ENCODE measurements at places on chromosomes 2 and 18.

DNA sequence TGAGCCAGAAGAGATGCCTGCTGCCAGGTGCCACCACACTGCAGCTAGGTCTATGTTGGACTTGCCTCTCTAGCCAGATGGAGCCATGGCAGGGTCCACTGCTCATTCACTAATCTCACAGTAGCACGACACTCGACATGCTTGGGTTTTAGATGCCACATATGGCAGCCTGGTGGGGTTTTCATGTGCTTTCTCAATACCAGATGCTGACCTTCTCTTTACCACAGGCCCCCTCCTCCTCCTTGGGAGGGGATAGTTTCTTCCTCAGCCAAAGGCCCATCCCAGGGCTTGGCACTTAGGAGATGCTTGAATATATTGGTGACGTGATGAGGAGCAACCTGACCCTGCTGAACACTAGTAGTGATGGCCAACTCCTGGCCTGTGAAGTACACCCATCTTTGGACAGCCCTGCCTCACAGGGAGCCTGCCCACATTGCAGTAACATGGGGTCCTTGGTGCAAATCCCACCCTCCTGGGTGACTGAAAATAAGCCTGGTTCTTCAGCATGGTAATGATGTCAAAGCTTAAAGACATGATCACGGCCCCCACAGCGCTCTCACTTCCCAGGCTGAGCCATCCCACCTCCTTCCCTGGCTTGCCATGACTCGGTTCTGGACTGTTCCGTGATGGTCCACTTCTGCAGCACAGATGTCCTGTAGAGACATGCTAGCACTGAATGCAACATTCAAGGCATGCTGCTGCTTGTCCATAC lies 227.5 kb downstream of the SH3RF3 start:
- DNase-seq = no peak

DNA sequence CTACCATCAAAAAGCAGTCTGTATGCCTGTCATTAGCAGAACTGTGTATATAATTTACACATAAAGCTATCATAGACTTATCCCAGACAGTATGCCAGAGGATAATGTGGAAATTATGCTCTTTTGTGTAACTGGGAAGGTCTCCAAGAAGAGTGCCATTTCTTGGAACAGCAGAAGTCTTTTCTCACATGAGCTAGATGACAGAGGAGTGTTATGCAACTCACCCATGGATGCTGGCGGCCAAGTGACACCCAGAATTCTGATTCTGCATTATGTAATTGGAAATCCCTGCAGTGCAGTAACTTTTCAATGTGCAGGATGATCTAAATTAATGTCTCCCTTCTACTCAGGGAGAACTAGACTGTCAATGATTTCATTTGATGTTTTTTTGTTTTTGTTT lies 160.0 kb downstream of the UBE2E3 start:
- DNase-seq = no peak

DNA sequence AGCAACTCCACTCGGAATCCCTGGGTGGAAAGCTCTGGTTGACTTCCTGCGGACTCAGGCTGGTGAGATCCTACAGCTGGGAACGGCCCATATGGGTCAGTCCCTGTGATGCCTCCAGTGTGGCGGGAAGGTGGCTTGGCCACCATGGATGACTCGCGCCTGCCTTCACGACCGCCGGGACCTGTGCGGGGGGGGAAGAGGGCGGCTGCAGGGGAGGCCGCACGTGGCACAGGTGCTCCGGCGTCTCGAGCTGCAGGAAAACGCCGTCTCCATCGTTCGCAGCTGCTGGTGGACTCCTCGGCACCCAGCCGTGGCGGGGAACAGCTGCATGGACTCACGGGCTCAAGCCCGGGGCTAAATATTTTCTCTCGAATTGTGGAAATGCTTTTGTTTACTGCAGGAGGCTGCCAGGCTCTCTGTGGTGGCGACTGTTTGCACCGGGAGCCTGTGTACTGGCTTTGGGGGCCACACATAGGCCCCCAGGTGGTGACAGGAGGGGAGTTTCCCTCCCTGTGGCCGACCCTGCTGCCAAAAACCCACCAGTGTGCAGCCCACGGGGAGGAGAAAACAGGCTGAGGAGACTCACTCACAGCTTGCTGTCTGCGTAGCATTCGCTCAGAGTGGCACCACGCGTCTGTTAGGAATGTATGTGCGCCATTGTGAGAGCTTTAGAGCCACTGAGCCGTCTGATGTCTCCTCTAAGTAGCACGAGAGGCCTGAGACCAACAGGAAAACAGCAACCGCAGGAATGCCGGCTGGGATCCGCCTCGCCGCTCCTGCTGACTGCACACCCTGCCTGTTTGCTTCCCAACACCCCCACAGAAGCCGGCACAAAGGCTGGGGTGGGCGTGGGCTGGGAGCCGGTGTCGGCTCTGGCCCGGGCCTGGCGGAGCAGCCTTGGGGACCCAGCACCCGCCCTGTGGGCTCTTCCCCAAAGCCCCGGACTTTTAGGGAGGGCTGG lies 89.2 kb downstream of the NFATC1 start:
- no peak for DNase-seq

- DNase-seq = no peak
Measured at GRCh38 chr2:232340171-232340935, 38.2 kb upstream of the ALPP start.

DNA sequence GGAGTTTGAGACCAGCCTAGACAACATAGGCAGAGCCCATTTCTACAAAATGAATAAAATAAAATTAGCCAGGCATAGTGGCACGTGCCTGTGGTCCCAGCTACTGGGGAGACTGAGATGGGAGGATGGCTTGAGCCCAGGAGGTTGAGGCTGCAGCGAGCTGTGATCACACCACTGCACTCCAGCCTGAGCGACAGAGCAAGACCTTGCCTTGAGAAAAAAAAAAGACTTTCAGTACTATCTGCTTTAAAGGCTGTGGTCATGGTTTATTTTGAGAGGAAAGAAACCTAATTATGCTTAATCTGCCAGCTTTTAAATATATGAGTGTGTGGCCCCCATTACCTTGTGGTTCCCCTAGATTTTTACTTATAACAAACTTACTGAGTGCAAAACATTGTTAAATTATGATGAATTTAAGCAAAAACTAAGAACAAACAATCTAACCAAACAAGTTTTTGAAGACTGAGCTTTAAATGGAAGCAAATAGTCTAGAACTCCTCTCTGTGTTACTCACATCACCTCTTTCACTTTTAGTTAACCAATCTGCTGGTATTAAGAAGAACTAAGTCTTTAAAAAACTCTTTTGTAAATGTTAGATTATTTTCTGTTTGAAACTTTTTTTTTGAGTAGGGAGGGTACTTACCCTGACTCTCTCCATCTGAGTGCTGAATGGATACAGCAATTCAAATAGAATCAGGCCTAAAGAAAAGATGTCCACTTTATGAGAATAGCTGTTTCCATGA lies 65.4 kb downstream of the EIF2AK3 start:
- DNase-seq = no peak

- no peak for DNase-seq
Measured at GRCh38 chr2:211860224-211860623, 678.4 kb downstream of the ERBB4 start.

DNA sequence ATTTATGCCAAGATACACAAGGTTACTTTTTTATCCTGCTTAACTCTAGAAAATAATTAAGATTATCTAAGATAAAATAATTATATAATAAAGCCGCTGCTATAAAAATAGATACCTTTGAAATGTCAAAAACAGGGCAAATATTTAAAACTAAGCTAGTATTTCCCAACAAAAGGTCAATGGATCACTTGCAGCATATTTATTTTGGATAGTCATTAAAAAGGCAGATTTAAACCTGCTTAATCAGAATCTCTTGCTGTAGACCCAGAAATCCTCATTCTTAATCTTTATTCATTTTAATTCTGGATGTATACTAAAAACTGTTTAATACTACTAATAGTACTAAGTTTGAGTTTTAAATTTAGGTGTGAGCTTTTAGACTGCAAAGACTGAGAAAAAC lies 139.0 kb upstream of the CWC22 start:
- no peak for DNase-seq
